ENCODE measurements at places on chromosomes 1 and 21.

DNA sequence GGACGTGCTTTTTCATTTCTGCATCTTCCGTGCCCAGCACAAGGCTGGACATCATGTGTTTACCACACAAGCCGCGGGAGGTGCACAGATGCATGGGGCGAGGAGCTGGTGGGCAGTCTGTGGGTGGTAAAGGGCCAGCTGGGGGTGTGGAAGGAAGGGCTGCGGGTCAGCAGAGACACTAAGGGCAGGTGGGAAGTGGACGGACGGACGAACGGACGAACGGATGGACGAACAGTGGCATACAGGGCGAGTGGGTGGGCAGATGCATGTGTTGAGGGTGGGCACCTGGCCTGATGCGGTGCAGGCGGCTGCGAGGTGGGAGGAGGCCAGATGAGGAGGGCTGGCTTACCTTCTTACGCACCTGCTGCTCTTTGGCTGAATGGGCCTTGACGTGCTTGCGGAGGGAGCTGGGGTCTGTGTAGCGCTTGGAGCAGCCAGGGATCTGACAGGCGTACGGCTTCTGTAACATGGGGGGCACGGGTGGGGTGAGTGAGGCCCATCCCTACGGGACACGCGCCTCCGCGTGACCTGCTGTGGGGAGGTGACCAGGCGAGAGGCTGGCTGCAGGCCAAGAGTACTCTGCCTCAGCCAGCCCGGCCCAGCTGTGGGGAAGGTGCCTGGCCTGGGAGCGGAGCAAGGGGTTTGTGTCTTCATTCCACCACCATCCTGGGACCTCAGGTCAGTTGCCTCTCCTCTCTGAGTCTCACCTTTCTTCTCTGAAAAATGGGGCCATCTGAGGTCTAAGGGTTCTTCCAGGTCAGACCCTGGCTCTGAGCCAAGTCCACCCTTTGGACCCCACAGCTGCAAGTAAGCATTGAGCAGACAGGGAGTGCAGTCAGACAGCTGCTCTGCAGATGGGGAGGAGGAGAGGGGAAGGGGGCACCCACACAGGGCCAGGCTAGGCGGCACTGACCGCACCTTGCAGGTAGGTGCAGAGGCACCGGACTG is 65.5 kb downstream of the DMRTB1 start:
- no peak overlapping the region for H3K4me3 ChIP-seq
- no peaks in the 10 kb centered on the region for H3K36me3 ChIP-seq
- no peaks in the 10 kb centered on the region for H3K4me1 ChIP-seq
- DNase-seq = no peak

DNA sequence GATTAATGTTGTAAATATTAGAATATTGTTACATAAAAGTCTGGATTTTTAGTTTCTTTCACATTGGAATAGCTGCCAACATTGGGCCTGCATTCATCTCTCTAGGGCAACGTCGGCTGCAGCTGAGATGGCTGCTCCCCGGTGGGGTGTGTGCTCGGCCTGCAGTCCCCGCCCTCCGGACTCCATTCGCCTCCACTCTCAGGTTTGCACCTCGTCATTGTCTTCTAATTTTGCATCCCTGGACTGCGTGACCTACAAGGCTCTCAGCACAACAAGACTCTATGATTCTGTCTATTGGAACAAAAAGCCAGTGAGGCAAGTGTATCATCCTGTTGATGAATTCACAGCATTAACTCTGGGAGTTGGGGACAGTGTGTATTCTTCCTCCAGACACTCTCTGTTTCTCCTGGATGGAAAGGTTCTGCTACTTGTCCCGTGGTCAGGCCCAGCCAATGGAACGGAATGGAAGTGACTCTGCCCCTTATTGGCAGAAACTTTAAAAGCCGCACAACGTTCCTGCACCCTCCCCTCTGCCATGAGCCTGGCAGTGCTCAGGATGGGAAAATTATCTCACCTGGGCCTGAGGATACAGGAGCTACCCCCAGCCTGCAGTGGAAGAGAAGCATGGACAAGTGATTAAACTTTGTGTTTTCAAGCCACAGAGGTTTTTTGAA is 105.0 kb upstream of the SAMD11 start:
- DNase-seq = no peak
- no peak overlapping the region for H3K27ac ChIP-seq
- H3K36me3 ChIP-seq = no peaks in the 10 kb centered on the region
- H3K4me3 ChIP-seq = no peak overlapping the region

GRCh38 chr1:63974966-63975365 is 201.1 kb downstream of the ROR1 start:
- no peak overlapping the region for H3K4me3 ChIP-seq
- no peaks in the 10 kb centered on the region for H3K36me3 ChIP-seq
- no peaks in the 10 kb centered on the region for H3K4me1 ChIP-seq
- DNase-seq = no peak

GRCh38 chr1:111706921-111707320 is 32.3 kb downstream of the INKA2 start:
- peaks cover 82% of the 10 kb centered on the region for H3K36me3 ChIP-seq
- no peak overlapping the region for H3K4me3 ChIP-seq
- no peak for DNase-seq
- H3K27ac ChIP-seq = peak overlapping the region; percentile 38
- no peaks in the 10 kb centered on the region for H3K27me3 ChIP-seq
- peaks cover 27% of the 10 kb centered on the region for H3K4me1 ChIP-seq

DNA sequence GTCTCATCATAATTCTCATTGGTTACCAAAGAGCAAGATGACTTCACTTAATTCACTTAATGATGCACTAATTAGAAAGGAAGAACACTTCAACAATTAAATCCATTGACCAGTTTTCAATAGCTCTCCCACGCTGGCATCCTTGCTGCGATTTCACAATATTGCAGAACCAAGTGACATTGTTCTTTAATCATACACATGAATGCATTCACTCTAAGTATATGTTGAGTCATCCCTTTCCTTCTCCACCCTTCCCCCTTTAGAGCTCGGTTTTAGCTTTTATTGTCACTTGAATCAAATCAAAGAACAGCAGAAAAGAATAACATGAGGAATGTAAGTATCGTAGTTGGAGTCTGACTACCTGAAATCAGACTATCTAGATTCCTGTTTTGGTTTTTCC is 233.6 kb upstream of the FMN2 start:
- DNase-seq = no peak
- H3K36me3 ChIP-seq = no peaks in the 10 kb centered on the region
- H3K4me1 ChIP-seq = no peaks in the 10 kb centered on the region
- H3K4me3 ChIP-seq = no peak overlapping the region

GRCh38 chr1:67741121-67741520 is 56.1 kb downstream of the GADD45A start:
- no peaks in the 10 kb centered on the region for H3K36me3 ChIP-seq
- H3K27me3 ChIP-seq = peaks cover 7% of the 10 kb centered on the region
- no peak for DNase-seq
- no peak overlapping the region for H3K27ac ChIP-seq
- no peak overlapping the region for H3K4me3 ChIP-seq

DNA sequence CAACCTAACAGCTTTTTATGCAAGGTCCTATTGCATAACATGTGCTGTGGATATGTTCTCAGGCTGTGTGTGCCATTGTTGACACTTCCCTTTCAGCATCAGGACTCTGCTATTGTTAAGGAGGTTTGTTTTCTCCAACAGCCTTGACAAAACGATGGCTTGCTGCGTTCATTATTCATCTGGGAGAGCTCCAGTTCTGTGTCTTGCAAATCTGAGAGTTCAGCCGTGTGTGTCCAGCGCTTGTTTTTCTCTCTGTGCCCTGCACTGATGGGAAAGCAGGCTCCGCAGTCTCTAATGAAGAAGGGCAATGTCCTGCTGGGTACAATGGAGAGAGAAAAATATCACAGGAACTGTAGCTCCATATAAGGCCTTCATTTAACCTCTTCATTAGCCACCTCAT is 63.7 kb downstream of the CLDN17 start:
- no peak overlapping the region for H3K4me3 ChIP-seq
- no peak for DNase-seq
- H3K27me3 ChIP-seq = no peaks in the 10 kb centered on the region
- no peaks in the 10 kb centered on the region for H3K4me1 ChIP-seq
- H3K36me3 ChIP-seq = no peaks in the 10 kb centered on the region

DNA sequence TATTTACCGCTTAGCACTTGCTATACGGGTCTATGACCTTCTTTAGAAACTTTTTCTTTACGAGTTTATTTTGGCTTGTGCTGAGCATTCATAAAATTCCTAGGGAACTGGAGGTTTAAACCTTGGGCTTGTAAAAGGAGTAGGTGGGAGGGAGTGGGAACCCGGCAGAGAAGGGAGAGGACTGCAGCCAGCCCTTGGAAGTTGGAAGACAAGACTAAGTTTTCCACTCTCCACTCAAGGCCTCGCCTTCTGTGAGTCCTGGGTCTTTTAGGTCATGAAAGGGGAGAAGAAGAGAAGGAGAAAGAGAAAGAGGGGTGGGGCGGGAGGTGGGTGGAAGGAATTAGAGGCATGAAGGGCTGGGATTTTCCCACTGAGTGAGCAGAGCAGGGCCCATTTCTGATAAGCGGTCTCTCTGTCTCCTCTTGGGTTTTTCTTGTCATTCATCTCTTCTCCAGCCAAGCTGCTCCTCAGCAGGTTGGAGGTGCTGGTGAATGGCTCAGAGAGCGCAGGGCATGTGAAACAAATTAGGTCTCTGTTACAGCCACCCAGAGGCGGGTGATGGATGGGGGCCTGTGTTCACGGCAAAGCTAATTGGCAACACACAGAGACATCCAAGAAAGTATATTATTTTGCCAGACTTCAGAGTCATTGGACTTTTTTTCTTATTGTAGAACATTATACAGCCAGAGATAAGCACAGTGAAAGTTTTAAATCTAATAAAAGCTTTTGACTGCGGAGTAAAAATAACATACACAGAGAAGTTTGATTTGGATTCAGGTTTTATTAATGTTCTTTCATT is 247.3 kb downstream of the FOXD2 start:
- H3K4me1 ChIP-seq = no peaks in the 10 kb centered on the region
- H3K36me3 ChIP-seq = no peaks in the 10 kb centered on the region
- no peak overlapping the region for H3K27ac ChIP-seq
- H3K27me3 ChIP-seq = peaks cover 2% of the 10 kb centered on the region

GRCh38 chr1:77538956-77539518 is 143.4 kb downstream of the ZZZ3 start:
- H3K27ac ChIP-seq = no peak overlapping the region
- no peaks in the 10 kb centered on the region for H3K27me3 ChIP-seq
- H3K36me3 ChIP-seq = no peaks in the 10 kb centered on the region
- no peaks in the 10 kb centered on the region for H3K4me1 ChIP-seq
- no peak for DNase-seq

DNA sequence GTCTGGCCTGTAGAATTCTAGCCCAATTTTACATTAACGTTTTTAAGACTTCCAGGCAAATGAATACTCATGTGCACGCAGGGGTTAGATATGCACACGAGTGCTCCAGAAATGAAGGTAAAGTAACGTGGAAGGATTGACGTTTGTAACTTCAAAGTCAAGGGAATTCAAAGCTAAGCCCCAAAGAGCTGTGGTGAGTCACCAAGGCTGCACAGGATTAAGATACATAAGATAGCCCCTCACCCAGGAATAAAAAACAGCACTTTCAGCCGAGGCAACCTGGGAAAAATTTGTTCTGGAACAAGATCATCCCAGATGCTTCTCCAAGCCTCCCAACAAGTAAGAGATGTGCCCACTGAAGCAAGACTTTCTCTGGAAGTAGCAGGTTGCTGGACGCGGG is 259.6 kb upstream of the PLXNA2 start:
- no peaks in the 10 kb centered on the region for H3K4me1 ChIP-seq
- H3K36me3 ChIP-seq = no peaks in the 10 kb centered on the region
- H3K27me3 ChIP-seq = no peaks in the 10 kb centered on the region
- DNase-seq = no peak
- H3K27ac ChIP-seq = no peak overlapping the region

GRCh38 chr1:74478979-74479378 is 33.4 kb downstream of the LRRC53 start:
- H3K36me3 ChIP-seq = no peaks in the 10 kb centered on the region
- no peaks in the 10 kb centered on the region for H3K4me1 ChIP-seq
- no peaks in the 10 kb centered on the region for H3K27me3 ChIP-seq
- no peak overlapping the region for H3K4me3 ChIP-seq
- H3K27ac ChIP-seq = no peak overlapping the region

GRCh38 chr1:236990052-236990445 is 14.2 kb downstream of the MT1HL1 start:
- H3K4me1 ChIP-seq = no peaks in the 10 kb centered on the region
- H3K27ac ChIP-seq = no peak overlapping the region
- H3K4me3 ChIP-seq = no peak overlapping the region
- no peak for DNase-seq

DNA sequence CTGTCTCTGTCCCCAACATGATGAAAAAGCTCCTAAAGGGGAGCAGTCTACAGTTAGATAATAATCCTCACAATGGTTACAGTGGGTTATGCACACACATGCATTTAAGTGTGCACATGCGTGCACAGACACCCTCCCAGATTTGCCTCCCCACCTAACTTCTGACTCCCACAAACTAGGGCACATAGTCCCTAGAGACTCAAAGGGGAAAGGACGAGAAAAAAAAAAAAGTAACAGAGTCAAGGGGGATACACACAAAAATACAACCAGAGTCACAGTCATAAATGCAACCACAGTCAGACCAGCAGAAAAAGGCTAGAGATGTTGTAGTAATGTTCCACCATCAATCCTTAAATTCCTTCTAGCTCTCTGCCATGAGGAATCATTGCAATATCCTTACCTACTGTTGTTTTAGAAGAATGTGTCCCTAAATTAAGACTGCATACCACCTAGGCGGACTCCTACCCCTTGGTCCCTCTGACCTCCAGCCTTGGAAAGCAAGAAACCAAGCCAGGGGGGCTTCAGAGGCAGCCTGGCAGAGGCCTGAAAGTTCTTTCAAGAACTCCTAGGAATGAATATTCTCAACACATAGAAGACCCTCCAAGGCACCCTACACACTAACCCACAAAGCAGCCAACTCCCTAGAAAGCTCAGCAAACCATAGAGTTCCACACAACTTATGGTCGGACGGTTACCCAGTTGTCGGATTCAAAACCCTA is 1.3 kb downstream of the CRTC2 start:
- H3K27me3 ChIP-seq = no peaks in the 10 kb centered on the region
- H3K36me3 ChIP-seq = peaks cover 46% of the 10 kb centered on the region
- DNase-seq = no peak
- peaks cover 44% of the 10 kb centered on the region for H3K4me1 ChIP-seq
- peak overlapping the region; percentile 97 for H3K4me3 ChIP-seq

- no peaks in the 10 kb centered on the region for H3K36me3 ChIP-seq
- DNase-seq = no peak
- H3K27me3 ChIP-seq = no peaks in the 10 kb centered on the region
- no peak overlapping the region for H3K27ac ChIP-seq
- H3K4me3 ChIP-seq = no peak overlapping the region
- no peaks in the 10 kb centered on the region for H3K4me1 ChIP-seq
Observed at GRCh38 chr1:216458812-216459211, 35.6 kb upstream of the USH2A start.

- no peaks in the 10 kb centered on the region for H3K27me3 ChIP-seq
- no peak overlapping the region for H3K27ac ChIP-seq
- no peaks in the 10 kb centered on the region for H3K36me3 ChIP-seq
Observed at GRCh38 chr1:105137543-105138457, 1388.1 kb downstream of the AMY1C start.

GRCh38 chr1:205466595-205467220 is 10.9 kb upstream of the BLACAT1 start:
- no peak for DNase-seq
- H3K4me1 ChIP-seq = no peaks in the 10 kb centered on the region
- H3K27ac ChIP-seq = no peak overlapping the region
- no peak overlapping the region for H3K4me3 ChIP-seq
- no peaks in the 10 kb centered on the region for H3K36me3 ChIP-seq

- no peak for DNase-seq
- no peak overlapping the region for H3K4me3 ChIP-seq
- no peaks in the 10 kb centered on the region for H3K27me3 ChIP-seq
Observed at GRCh38 chr1:89546934-89547562, 22.4 kb downstream of the LRRC8B start.
